ENCODE measurements at places on chromosomes 2 and 18.
A peak's percentile ranks its signal among the peaks of the same experiment; 100 is the strongest.

DNA sequence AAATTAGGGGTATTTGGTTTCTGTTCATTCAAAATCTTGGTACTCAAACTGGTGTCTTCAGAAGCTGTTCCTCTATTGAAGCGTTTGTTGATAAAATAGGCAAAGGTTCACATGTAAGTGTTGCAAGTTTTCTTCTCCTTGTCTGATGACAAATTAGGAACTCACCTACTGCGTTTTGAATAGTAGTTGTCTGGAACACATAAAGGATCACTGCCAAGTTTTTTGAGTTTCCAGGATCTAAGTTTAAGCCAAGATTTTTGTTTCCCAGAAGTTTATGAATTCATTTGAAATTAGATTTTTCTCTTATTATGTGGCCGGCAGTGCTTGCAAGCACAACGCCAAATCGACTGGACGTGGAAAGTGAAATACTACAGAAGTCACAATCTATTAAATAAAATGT is 85.4 kb downstream of the ARHGEF33 start:
- DNase-seq = no peak

- DNase-seq = no peak
Measured at GRCh38 chr18:79947881-79948610, 3.4 kb downstream of the SLC66A2 start.

DNA sequence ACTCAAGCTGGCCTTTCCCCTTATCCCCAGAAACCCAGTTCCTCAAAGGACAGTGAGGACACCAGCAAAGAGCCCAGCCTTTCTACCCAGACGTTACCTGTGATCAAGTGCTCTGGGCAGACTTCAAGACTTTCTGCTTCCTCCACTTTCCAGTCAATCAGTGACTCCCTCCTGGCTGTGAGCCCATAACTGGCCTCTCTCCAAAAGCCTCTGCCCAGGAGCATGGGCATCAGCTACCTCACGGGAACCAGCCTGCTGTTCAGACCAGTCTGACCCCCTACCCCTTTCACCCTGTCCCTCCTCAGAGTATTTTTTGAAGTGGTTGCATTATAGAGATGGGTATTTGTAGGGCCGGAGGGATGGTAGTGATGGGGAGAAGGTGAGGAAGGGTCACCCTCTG is 27.7 kb upstream of the CYP27A1 start:
- no peak for DNase-seq

DNA sequence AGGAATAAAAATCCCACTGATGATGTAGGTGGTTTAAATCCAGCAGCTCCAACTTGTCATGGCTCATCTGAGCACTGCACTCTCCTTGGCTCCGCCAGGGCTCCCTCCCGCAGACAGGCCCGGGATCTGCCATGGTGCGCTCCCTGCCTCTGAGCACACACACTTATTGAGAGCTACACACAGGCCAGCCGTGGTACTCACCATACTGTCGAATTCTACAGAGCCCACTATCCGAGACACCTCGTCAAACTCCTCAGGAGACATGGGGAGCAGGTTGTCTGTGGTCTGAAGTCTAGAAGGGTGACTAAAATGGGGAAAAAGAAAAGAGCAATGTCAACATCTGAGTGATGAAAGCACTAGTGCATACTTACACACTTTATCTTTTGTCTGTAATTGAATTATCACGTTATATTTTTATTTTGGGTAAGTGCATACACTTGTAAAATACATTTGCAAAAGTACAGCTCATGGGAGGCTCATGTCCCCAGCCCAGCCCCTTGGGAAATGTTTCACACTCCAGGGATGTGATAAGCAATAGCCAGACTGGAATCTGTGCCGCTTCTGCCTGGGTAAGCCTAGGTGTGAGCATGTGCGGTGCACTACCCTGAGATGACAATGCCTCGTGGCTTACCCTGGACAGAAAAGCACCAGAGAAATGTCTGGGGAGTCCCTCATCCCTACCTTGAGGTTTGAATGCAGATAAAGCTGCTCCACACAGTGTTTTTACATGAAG is 39.2 kb downstream of the STAT1 start:
- DNase-seq = no peak

DNA sequence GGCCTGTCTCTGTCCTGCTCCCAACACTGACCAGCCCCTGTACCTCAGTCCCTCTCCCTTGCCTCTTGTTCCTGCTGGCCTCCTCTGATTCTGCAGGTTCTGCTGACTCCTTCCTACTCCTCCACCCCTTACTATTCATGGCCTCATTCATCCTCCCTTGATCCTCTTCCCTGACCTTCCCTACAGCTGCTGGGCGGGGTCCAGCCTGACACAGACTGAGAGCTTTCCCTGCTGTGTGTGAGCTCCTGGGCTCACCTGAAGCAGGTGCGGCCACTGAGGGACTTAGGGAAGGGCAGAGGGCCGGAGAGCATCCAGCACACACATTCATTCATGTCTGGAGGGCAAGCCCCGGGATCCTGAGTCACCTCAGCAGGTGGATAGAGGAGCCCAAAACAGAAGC is 185.6 kb downstream of the CTIF start:
- DNase-seq = no peak

GRCh38 chr18:23135550-23136325 is 453 bp downstream of the CABLES1 start:
- DNase-seq = peak; percentile 21

- no peak for DNase-seq
Measured at GRCh38 chr18:73136134-73136533, 268.3 kb upstream of the NETO1 start.

DNA sequence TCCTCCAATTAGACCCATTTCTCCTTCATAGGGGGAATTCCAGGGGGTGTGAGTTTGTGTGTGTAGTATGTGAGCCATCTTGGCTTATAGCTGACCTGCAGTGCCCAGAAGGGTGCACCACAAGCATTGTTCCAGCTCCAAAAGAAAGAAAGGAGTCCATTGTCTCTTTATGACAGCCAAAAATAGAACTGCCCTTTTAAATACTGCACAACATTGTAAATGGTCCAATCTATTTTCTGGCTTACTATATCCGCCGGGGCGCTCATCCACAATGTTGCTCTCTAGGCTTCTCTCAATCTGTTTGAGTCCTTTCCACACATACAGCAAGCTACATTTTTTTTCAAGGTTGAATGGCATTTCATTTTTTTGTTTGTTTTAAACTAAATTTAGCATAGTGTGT is 517.5 kb downstream of the STK39 start:
- no peak for DNase-seq

GRCh38 chr2:21256006-21256405 is 132.2 kb downstream of the TDRD15 start:
- no peak for DNase-seq

DNA sequence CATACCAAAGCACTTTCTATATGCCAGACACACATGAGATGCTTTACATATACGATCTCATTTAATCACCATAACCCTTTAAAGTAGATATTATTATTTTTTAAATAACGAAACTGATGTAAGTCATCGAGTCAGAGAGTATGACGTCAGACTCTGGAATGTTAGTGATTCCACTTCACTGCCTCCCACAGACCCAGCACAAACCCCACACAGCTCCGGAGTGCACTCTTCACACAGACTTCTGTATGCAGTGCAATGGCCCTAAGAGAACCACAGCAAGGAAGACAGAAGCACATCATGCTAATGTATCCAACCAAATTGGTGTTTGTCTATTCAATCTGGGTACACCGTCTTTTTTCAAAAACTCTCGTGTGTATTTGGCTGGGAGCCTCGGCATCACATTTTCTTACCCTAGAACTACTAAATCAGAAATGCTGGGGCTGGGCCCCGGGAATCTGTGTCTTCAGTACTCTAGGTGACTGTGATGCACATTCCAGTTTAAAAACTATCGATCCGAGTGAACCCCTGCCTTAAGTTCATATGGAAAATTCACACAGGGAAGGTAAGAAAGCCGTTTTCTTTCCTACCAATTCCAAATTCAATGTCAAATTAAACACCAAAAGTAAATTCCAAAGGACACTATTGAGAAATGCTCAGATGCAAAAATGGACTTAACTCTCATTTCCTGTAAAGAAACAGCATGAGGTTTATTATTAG is 117.7 kb upstream of the ACVR1C start:
- DNase-seq = no peak

GRCh38 chr2:241224018-241224850 is 35.8 kb downstream of the ANO7 start:
- no peak for DNase-seq

- DNase-seq = no peak
Measured at GRCh38 chr2:102025016-102025501, 33.3 kb downstream of the IL1R2 start.

DNA sequence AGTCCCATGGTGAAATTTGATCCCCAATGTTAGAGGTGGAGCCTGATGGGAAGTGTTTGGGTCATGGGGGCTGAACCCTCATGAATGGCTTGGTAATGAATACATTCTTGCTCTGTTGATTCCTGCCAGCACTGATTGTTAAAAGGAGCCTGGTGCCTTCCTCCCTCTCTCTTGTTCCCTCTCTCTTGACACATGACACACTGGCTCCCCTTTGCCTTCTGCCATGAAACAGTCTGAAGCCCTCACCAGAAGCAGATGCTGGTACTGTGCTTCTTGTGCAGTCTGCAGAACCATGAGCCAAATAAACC is 30.6 kb upstream of the EPC2 start:
- no peak for DNase-seq

GRCh38 chr18:48455555-48456478 is 46.6 kb upstream of the ZBTB7C start:
- peak; percentile 57 for DNase-seq

DNA sequence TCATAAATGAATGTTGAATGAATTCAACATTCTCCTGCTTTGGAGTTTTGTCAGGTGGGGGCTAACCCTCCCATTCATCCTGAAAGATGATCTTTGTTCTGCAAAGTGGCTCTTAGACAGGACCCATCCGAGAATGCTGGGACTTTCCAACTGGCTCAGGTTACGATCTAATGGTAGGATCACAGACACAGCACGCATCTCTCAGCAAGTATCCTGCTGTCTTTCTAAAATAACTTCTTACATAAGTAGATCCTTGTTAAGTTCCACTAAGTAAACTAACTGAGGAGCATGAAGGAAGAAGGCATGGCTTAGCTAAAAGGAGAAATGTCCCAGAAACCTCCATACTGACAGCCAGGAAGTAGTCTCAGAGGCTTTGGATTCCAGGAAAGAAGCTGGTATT is 23.7 kb downstream of the CYP27A1 start:
- no peak for DNase-seq

DNA sequence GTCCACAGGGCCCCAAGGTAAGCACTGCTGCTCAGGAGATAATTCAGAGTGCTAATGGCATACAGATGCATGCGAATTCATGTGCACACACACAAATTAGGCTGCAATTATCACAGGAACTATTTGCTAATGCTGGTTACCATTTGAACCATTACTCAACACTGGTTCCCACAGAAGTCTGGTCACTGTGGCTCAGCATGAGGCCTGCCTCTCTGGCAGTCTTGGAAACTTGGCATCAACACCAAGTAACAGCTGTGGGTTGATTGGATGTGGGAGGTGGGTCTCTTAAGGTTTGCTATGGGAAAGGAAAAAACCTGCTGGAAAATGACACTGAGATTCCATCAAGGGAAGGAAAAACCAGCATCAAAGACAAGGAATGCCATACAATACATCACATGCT is 105.0 kb downstream of the CELF4 start:
- no peak for DNase-seq

- DNase-seq = peak; percentile 52
Measured at GRCh38 chr2:110853516-110853915, 121.1 kb downstream of the ACOXL start.

GRCh38 chr2:236936446-236936940 is 149.2 kb upstream of the COPS8 start:
- DNase-seq = no peak

DNA sequence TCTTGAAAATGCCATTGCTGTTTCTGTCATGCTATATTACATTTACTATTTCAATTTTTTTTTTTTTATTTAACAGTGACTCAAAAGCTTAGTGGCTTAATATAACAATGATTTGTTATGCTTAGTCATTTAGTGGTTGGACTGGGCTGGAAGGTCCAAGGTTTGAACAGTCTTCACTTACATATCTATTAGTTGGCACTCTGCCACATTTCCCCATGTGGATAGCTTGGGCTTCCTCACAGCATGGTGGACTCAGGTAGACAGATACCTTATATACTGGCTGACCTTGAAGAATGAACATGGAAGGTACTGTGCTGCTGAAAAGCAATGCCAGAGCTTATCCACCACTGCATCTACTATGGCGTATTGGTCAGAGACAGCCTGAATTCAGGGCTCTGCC is 909.5 kb upstream of the SOX11 start:
- DNase-seq = no peak

GRCh38 chr2:57075226-57075625 is 891.4 kb downstream of the CCDC85A start:
- DNase-seq = no peak

DNA sequence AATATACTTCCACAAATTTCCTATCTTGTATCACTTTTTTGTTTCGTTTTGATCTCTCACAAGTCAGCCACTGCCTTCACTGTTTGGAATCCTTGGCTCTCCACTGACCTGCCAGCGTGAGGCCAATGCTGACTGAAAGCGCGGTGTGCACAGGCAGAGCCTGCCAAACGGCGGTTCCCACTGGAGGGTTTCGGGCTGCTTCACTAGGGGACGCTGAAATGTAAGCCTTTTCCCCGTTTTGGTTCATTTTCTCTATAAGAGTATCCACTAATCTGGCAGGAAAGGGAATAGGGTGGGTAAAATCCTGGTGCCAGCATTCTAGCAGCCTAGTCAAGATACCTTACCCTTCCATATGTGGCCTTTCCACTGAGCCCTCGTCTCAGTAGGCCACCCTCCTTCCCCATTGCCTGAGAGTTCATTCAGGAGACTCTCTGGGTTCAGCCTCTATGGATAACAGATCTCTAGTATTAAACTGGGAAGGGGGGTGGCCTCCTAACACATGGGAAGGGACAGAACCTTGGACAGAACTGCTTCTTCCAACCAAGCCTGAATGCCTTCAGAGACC is 91.5 kb downstream of the DYM start:
- DNase-seq = no peak

DNA sequence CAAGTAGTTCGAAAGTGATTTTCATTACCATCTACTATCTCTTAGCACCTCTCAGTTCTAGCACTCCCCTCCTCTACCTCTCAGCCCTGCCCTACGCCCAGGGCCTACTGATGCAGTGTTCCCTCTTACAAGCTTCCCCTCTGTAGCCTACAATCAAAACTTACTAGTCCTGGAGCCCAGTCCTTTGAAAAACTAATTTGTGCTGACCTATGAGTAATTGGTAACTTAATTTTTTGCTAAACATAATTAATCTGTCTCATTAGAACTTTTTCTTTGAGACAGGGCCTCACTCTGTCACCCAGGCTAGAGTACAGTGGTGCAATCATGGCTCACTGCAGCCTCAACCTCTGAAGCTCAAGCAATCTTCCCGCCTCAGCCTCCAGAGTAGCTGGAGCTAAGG is 44.9 kb downstream of the MREG start:
- no peak for DNase-seq

DNA sequence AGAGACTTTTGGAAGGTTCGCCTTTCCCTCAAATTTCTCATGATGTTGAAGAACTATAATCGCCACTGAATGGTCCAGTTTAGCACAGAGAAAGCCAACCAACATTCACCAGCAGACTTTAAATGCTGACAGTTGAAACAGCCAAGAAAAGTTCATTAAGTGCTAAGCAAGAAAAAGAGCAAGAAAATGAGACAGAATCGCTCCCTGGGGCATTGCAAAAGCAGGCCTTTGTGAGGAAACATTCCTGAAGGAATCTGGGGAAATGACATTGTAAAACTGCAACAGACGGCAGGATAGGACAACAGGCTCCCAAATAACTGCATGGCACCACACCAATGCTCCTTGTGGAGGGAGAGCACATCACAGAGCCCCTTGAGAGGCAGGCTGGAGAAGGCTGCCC is 269.3 kb upstream of the ID2 start:
- DNase-seq = no peak

GRCh38 chr18:5630057-5630899 is 86.5 kb upstream of the EPB41L3 start:
- peak; percentile 57 for DNase-seq

- no peak for DNase-seq
Measured at GRCh38 chr2:135164431-135164830, 112.3 kb downstream of the RAB3GAP1 start.
